ENCODE measurements at places on chromosomes 2 and 18.

DNA sequence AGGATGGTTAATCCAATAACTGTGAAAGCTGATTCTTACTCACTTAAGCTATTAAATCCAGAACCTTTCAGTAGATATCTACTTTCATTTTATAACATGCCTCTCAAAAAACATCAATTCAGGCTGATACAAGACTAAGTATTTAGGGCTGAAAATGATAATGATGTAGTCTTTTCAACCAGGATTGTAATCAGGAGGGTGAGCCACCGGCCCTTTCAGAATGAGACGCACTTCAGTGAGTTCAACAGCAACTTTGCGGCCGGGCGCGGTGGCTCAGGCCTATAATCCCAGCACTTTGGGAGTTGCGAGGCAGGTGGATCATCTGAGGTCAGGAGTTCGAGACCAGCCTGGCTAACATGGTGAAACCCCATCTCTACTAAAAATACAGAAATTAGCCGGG is 30.4 kb downstream of the RBMS1 start:
- DNase-seq, result no peak

- no peak for DNase-seq
Measured at GRCh38 chr18:79887181-79888000, 64.1 kb downstream of the SLC66A2 start.

DNA sequence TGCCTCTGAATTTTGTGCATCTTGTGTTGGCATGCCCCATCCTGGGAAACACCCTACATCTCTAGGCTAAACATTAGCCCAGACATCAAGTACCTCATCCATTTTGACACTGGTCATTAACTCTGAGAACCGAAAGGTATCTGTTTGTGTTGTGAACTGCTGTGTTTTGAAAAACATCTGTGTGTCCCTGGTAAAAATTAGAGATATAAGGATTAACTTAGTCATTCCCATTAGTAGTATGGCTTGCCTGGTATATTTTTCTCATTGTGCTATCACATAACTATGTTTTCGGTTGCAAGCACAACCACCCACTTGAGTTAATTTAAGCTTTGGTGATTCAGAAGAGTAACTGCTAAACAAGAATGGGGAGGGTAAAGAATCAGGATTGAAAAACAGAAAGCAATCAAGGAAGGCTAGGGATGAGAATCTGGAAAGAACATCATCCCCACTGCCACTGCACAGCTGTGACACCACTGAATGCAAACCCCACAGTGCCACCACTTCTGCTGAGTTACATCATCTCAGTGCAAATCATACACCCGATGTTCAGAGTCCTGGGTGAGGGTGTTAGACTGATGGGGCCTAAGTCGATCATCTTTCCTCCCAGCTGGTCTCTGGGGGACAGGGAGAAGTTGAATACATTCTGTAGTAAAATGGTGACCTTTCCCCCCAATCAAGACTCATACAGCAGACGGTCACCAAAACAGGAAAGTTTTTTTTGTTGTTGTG is 234.0 kb downstream of the EPHA4 start:
- no peak for DNase-seq

GRCh38 chr2:231922311-231923009 is 3.7 kb downstream of the NPPC start:
- no peak for DNase-seq
